ENCODE measurements at places on chromosomes 16 and 17. TPM values are rescaled to one million over a fixed set of nuclear protein-coding genes. Genes with fewer than 3 reads are reported as not detected.

The SPN gene
- total RNA-seq: not detected

The OXLD1 gene
- 45.6 TPM for total RNA-seq

The FBXW10B gene
- total RNA-seq: 0.50 TPM

The TBC1D3K gene
- total RNA-seq: not detected

The UTS2R gene
- not detected for total RNA-seq

The C16orf89 gene
- 5.9 TPM for total RNA-seq

The C16orf92 gene
- total RNA-seq: not detected

The TNFRSF13B gene
- total RNA-seq: not detected

The OR4D1 gene
- total RNA-seq: not detected

The TRAF4 gene
- 32.6 TPM for total RNA-seq

The TEN1 gene
- total RNA-seq: 9.4 TPM

The C16orf54 gene
- total RNA-seq: not detected

The TNK1 gene
- 0.66 TPM for total RNA-seq

The ERN2 gene
- total RNA-seq: 0.83 TPM

The RANGRF gene
- total RNA-seq: 15.4 TPM

The MARVELD3 gene
- not detected for total RNA-seq

The PGS1 gene
- total RNA-seq: 29.8 TPM

The CCL5 gene
- not detected for total RNA-seq

The PDILT gene
- total RNA-seq: not detected

The GDPD1 gene
- 1.5 TPM for total RNA-seq

The TOX3 gene
- total RNA-seq: not detected

The C16orf96 gene
- under 0.01 TPM for total RNA-seq

The CCDC144A gene
- total RNA-seq: 12.3 TPM

Data from fibroblast of lung (primary cell).